ENCODE measurements at places on chromosomes 12 and 14. TPM values are rescaled to one million over a fixed set of nuclear protein-coding genes. Genes with fewer than 3 reads are reported as not detected.

SERPINA5 gene
- total RNA-seq: 2.4 TPM

POTEG gene
- not detected for total RNA-seq

TMTC2 gene
- total RNA-seq: 2.1 TPM

MTHFD1 gene
- 122 TPM for total RNA-seq

CELA1 gene
- total RNA-seq: not detected

PDE3A gene
- total RNA-seq: 1.6 TPM

CLMN gene
- 9.6 TPM for total RNA-seq

EXOC3L4 gene
- total RNA-seq: 0.17 TPM

ACACB gene
- 1.3 TPM for total RNA-seq

KERA gene
- not detected for total RNA-seq

CLEC1B gene
- not detected for total RNA-seq

GPRC5A gene
- total RNA-seq: 142 TPM

All from epithelial cell of proximal tubule (primary cell).